ENCODE measurements at places on chromosomes 12 and 14.

- DNase-seq: no peak
Measured at GRCh38 chr12:66589095-66589494, 89.8 kb downstream of the GRIP1 start.

DNA sequence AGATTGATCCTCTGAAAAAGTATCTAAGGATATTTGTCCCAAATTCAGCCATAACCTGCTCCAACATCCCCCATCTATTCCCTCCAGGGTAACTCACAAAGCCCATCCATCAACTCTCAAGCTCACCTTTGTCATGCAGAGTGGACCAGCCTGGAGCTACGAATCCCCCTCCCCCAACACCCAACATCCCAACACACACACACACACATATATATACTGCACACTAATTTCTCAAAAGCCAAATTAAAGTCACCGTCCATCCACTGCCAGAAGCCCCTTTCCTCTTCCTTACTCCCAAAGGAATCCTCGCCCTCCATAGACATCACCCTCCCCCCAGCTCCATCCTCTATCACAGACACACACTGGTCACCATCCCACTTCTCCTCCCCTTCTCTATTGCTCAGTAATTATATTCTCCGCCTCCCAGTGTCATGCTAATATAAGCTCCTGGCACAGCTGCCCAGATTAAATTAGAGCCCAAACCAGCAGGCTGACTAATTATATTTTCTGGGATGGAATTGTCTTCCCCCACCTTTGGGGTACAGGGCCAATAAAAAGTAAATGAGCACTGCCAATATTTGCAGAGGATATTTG is 13.5 kb upstream of the TESPA1 start:
- no peak for DNase-seq

GRCh38 chr12:6465467-6466183 is 4.9 kb downstream of the VAMP1 start:
- peak; percentile 56 for DNase-seq

DNA sequence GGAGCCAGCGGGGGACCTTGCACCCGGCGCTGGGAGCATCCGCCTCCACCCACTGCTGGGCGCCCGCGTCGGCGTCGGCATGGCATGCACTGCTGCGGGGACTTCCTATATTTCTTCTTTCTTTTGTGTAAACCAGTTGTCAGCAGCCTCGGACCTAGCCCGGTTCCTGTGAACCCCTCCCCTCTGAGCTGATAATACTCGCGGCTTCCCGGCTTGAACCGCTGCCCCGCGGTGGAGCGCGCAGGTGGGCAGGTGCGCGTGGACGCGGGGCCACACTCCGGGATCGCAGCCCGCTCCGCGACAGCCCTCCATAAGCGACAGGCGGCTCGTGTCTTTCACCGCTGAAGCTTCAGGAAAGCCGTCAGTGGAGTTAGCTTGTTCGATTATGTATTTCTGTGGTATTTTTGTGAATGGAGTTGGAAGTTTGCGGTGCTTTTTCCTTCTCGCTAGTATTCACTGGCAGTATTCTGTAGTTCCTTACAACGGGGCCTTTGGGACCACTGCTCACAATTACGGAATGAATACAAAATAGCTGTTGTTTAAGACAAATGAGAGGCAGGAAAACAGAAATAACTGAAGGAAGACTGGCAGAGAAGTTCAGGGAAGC is 870 bp downstream of the BMAL2 start:
- peak; percentile 64 for DNase-seq

DNA sequence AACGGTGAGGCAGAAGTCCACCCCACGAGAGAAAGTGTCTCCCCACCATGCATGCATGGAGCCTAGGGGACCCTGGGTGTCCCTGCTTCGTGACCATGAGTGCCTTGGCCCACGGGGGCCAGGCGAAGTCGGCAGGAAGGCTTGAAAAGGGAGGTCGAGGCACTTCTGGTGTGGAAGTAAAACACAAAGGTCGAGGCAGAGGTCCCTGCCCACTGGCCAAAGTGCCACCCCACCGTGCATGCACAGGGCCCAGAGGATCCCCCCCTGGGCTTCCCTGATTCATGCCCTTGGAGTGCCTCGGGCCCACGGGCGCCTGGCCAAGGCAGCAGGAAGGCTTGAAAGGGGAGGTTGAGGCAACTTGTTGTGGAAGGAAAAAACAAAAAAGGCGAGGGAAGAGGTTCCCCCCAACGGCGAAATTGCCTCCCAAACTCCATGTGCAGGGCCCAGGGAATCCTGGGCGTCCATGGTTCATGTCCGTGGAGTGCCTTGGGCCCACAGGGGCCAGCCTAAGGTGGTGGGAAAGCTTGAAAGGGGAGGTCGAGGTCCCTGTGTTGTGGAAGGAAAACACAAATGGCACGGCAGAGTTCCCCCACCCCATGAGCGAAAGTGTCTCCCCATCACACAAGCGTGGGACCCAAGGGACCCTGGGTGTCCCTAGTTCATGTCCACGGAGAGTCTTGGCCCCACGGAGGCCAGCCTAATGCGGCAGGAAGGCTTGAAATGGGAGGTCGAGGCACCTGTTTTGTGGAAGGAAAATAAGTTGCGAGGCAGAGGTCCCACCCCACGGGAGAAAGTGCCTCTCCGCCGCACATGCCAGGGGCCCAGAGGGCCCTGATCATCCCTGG is 372.1 kb downstream of the ALG10 start:
- no peak for DNase-seq

All from activated CD8-positive, alpha-beta T cell treated with anti-CD3 and anti-CD28 coated beads for 36 hours (primary cell).